Central memory CD4-positive, alpha-beta T cell (primary cell): ENCODE measurements at places on chromosomes 5 and 9.

GRCh38 chr5:107466233-107466769, 204.4 kb downstream of the EFNA5 start:
- no peak for DNase-seq

- DNase-seq = no peak
Measured at GRCh38 chr5:170565072-170565471, 61.3 kb downstream of the KCNIP1 start.

- DNase-seq = no peak
Measured at GRCh38 chr9:133849110-133849670, 111.0 kb upstream of the SARDH start.

DNA sequence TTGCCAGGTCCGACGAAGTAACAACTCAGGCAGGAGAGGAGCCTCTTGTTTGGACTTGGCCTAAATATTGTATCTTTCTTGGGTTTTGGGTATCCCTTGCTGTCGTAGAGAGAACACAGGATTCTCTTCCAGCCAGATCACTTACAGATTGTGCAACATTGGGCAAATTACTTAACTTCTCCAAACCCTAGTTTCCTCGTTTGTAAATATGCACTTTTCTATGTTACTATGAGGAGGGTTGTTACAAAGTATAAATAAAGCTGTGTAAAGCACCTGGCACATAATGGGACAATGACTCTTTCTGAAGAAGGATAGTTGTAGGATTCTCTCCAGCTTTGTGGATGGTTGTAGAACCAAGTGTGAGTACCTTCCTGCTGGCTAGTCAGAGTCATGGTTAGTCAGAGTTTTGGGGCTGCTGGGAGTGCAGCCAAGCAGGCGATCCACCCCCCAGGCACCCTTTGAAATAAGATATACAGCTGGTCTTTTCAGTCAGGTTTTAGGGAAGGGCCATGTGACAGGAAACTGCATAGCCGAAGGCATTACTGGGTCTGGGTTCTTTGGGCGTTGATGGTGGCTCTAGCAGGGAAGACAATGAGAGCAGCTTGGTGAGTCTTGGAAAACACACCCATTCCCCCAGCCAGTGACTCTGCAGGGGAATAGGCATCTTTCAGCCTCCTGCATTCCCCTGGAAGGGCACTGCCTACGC, 49.9 kb upstream of the GDNF start:
- DNase-seq = no peak

DNA sequence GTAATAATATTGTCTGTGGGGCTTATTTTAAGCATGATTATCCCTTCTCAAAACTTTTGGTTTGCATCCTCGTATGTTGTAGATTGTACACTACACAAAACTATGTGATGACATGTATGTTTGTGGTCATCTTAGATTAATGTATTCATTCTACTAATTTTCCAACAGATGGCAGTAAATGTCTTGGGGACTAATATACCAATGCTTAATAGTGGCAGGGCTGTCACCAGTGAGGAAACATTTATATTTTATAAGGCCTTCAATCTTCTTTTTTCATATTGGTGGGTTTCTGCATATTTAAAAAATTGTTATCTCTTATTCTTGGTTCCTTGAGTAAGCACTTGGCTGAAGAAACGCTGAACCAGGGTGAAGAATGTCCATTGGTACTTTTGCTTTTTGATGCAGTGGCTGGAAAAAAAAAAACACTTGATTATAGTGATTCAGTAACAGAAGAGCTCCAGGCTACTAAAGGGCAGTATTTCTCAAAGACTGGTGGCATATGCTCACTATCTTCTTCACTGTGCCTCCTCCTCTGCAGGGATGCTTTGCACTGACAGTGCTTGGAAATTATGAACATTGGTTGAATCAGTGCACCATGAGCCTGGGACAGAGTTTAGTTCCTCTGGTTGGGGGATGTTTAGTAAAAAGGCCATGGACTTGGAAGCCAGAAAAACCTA, 530.3 kb downstream of the RASEF start:
- DNase-seq = no peak

- no peak for DNase-seq
Measured at GRCh38 chr5:109483395-109483971, 73.7 kb upstream of the PJA2 start.

- DNase-seq = no peak
Measured at GRCh38 chr9:35996358-35996970, 38.5 kb upstream of the OR2S2 start.

GRCh38 chr9:28542928-28543327, 969.6 kb upstream of the C9orf72 start:
- no peak for DNase-seq

GRCh38 chr5:96381526-96381925, 51.5 kb downstream of the PCSK1 start:
- DNase-seq = peak; percentile 1

GRCh38 chr9:69040646-69041045, 5.1 kb downstream of the FXN start:
- no peak for DNase-seq
